ENCODE measurements at places on chromosomes 2 and 18.

- no peak for DNase-seq
Observed at GRCh38 chr2:112242384-112242783, 12.5 kb downstream of the ZC3H8 start.

DNA sequence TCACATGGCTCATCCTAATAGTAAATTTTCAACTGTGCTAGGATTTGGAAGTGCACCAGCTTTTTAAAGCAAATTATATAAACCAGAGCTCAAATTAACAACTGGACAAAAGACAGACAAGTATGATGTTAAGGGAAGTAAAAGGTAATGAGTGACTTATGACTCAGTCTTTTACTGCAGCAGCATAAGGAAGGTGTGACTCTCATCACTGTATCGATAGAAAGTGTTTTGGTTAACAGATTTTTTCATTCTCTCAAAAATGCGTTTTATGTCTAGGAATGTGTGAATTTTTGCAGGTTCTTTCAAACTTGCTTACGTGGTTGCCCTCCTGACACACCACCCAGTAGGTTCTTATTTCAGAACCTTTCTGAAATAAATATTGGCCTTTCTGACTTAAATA is 244.2 kb upstream of the BOD1L2 start:
- no peak for DNase-seq

DNA sequence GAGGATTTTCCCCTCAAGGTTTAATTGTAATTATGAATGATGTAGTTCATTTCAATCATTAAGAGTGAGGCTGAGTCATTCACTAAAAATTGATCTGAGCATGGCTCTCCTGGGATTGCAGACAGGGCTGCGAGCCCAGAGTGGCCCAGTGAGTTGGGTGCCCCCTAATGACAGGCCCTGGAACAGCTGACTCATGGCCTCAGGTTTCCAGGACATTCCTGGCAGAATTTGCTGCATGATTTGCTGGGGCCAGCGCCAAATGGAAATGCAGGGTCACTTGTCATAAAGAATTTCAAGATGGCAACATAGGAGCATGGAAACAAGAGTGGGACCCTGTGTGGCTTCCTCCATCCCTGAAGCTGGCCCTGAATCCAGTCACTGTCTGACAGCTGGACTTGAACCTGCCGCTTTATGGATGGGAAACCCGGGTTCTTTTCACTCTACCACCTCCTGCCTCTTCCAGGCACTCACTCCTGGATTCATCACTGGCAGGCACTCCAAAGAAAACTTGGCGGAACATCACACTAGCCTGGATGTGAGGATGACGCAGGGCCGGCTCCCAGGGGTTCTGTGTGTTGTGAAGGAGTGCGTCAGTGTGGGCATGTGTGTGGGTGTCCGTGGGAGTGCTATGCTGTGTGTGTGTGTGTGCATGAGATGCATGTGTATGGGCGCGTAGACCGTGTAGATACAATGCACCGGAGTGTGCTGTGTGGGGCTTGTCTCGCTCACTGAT is 15.2 kb downstream of the OTOF start:
- DNase-seq, result peak; percentile 84

DNA sequence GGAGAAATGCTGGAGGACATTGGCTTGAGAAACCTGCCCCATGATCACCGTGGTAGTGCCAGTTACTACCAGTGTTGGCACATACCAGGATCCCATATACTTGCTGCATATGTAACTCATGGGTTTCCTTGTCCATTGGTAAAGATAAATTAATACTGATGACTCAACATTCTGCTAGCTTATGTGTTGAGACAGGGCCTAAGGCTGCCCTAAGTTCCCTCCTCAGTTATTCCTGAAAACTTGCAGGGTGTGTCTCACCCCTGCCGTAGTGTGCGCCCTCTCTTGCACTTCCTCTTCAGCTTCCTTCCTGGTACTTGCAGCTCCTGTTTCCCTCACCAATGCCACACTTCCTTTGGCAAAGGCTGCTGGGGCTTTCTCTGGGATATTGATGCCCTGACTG is 4.3 kb upstream of the INO80C start:
- no peak for DNase-seq

GRCh38 chr18:34709104-34709503 is 994 bp upstream of the DTNA start:
- peak; percentile 50 for DNase-seq

DNA sequence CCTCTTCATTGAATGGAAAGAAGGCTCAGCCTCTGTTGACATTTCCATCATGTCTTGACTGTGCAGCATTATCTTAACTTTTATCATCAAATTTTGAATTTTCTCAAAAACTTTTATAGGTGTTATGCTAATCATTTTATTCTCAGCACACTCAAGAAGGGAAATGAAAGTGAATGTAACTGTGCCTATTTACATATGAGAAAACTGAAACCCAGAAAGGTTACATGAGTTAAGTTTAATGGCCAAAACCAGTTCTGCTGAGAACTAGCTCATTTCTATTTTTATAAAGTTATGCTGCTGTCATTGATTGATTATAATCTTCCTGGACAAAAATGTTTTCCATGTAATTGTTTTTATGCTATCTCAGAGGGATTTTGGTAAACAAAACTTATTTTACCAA is 618.8 kb upstream of the NRXN1 start:
- DNase-seq, result no peak

GRCh38 chr2:207754498-207755383 is 15.0 kb downstream of the FZD5 start:
- DNase-seq, result no peak

DNA sequence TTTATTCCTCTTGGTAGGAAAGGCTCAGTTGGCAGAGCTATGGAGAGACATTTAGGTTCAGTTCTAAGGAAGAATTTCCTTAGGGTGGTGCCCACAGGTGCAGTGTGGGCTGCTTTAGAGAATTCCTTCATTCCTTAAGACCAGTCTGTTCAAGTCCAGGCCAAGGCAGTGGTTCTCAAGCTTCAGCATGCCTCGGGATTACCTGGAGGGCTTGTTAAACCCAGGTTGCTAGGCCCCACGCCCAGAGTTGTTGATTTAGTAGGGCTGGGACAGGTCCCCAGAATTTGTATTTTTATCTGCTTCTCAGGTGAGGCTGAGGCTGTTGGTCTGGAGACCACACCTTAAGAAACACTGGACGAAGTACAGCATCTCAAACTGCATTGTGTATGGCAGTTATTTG is 68.9 kb downstream of the CERS6 start:
- DNase-seq, result no peak

GRCh38 chr2:69456950-69457445 is 19.8 kb upstream of the NFU1 start:
- DNase-seq, result no peak

DNA sequence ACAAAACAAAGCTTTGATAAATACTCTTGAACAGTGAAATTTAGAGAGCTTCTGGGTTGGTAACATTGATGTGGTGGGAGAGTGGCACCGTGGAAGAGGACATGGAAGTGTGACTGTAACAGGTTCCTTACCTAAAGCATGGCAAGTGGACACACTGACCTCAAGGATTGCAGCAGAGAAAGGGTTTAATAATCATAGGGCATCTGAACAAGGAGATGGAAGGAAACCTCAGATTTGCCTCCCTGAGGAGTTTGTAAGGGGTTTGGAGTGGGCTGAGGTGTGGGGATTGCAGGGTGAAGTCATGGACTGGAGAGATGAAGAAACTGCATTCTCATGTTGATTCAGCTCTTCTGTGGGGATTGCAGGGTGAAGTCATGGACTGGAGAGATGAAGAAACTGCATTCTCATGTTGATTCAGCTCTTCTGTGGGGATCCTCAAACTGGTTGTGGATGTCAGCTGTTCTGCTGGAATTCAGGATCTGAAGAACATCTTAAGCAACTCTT is 83.8 kb upstream of the TLK1 start:
- peak; percentile 29 for DNase-seq

- no peak for DNase-seq
Observed at GRCh38 chr2:241882091-241882625, 12.6 kb downstream of the RTP5 start.

- DNase-seq, result peak; percentile 26
Observed at GRCh38 chr2:227482638-227483340, 10.8 kb downstream of the AGFG1 start.

- no peak for DNase-seq
Observed at GRCh38 chr2:61327173-61327572, 143.7 kb downstream of the USP34 start.

- DNase-seq, result no peak
Observed at GRCh38 chr2:232516551-232516950, 3.6 kb upstream of the PRSS56 start.

DNA sequence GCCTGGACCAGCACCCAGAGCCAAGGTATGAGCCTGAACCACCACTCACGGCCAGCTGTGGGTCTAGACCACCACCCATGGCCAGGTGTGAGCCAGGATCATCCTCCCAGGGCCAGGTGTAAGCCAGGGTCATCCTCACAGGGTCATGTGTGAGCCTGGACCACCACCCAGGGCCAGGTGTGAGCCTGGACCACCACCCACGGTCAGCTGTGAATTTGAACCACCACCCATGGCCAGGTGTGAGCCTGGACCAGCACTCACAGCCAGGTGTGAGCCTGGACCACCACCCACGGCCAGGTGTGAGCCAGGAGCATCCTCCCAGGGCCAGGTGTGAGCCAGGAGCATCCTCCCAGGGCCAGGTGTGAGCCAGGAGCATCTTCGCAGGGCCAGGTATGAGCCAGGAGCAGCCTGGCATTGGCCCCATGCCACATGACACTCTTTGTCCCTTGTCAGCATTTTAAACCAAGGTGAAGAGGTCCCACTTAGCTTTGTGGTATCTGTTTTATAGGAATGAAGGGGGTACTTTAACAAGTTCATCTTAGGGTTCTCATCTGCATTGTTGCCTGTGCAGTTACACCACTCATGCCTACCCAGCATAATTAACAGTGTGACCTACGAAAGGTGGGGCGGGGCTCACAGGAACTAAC is 71.2 kb downstream of the AGAP1 start:
- no peak for DNase-seq

DNA sequence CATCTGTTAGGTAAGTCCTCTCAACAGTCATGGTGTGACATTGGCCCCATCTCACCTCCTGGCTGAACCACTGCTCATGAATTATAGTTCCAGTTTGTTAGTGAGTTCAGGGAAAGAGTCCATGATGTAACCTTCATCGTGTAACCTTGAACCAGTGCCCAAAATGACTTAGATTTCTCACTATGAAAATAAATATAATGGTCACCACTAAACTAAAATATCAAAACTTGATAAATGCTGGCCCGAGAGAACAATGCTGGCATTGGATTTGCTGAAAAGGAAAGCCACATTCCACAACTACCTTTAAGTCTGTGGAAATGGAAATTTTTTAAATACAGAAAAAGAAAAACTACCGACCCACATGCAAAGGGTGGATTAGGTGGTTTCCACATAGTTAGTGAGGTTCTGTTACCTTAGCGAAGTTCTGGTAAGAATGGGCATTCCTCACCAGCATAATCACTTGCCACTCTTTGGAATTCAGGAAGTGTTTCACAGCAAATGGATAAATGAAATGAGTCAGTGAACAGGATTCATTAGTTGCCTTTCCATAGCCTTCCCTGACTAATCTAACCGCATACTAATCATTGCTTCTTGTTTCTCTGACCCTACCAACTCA is 133.9 kb upstream of the CTAGE1 start:
- peak; percentile 68 for DNase-seq

GRCh38 chr2:238087211-238087610 is 12.9 kb upstream of the ESPNL start:
- DNase-seq, result no peak

DNA sequence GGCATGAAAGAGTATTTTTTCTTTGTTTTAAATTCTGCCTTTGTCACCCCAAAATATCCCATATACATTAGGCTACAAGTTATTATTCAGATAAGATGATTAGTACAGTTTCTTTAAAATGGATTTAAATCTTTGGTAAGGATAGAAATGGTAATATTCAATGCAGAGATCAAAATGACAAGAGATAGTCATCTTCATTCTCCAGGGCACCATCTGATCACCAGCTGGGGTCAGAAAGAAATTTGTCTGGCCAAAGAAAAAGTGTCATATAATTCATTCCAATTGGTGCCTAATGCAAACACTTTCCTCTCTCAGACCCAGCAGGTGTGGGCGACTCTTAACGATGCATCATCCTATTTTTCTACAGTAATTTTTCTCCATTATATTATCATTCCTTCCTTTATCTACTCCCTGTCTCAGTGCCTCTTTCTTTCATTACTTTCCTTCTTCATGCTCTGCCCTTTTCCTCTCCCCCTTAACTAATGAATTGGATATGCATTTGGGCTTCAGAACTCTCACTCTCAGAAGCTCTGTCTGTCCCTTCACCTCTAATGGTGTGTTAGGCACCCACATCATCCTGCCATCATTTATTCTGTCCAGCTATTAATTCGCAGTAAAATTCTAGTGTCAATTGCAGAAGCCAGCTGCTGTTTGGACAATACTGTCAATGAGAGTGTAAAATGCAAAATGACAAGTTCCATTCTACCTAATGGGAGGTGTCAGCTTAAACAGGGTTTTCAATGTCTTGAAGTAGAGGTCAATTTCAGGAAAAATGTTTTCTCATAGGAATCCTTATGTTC is 570.5 kb downstream of the TDRD15 start:
- DNase-seq, result no peak

DNA sequence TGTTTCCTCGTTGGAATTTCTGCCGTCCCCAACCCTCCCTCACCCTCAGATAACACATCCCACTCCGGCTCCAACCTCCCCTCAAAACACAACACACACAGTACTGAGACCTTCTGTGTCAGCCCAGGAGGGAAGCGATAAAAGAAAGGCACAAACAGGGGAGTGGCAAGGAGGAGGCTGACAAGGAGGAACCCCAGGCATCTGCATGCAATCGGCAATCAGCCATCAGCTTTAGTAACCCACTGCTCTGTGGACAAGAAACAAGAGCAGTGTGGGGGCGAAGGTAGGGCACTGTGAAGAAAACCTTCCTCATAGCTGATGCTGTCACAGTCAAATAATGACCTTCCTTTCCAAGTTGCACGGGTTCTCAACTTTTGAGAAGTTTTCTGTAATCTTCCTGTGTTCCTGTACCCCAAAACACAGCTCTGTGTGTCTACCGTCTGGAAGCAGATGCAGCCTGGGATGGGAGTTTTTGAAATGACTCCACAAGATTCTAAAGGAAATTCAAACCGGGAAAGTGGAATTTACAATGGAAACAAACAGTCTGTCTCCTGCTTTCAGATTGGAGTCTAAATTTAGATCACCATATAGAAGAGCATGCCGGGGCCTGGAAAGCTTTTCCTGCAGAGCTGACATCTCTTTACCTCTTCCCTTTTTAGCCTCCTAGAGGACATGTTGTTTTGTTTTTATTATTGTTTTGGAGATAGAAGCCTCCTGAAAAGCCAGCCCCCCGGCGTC is 16.4 kb upstream of the LPIN2 start:
- peak; percentile 32 for DNase-seq

- DNase-seq, result no peak
Observed at GRCh38 chr2:121831841-121832240, 76.4 kb downstream of the TSN start.

GRCh38 chr2:204611017-204611631 is 65.8 kb downstream of the PARD3B start:
- no peak for DNase-seq
